ENCODE measurements at places on chromosomes 1 and 21.

GRCh38 chr1:160924791-160925651 is 29.6 kb downstream of the ITLN2 start:
- DNase-seq: no peak

DNA sequence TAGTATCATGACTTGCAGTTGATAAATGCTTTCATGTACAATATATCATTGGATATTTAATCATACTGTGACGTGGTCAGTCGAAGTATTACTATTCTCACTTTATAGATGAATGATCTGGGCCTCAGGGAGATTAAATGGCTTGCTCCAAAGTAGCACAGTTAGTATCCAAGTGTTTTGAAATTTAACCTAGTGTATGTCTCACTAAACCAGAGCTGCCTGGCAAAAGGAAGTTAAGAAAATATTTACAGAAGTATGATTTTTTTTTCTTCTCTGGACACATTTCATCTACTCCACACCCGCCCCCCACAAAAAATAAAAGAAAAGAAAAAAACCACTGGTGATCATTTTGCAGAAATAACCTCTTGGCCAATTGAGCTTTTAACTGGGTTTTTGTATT is 71.9 kb upstream of the CXADR start:
- no peak for DNase-seq

GRCh38 chr1:87024936-87025540 is 110.6 kb downstream of the HS2ST1 start:
- DNase-seq: peak; percentile 59

- peak; percentile 27 for DNase-seq
Measured at GRCh38 chr1:224431726-224432125, 2.9 kb downstream of the WDR26 start.

- no peak for DNase-seq
Measured at GRCh38 chr1:58308206-58308605, 238.3 kb downstream of the OMA1 start.

GRCh38 chr1:17292299-17293160 is 15.5 kb upstream of the PADI4 start:
- no peak for DNase-seq

DNA sequence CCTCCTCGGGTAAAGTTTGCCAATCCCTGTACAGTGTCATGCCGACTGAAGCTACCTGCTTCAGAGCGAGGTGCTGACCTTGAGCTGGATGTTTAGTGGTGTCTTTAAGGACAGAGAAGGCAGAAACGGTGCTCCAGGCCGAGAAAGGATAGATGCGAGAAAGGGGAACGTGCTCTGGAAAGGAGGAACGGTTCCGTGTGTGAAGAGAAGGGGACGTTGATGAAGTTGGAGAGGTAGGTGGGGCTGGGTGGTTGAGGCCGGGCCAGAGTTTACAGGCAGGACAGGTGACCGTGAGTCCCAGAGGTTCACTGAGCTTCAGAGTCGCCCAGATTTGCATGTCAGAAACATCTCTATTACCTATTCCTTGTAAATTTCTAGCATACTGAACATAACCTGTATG is 90.7 kb downstream of the SCCPDH start:
- DNase-seq: no peak
